Activated CD4-positive, alpha-beta T cell treated with anti-CD3 and anti-CD28 coated beads for 36 hours (primary cell): ENCODE measurements at places on chromosomes 11 and 22. TPM values are rescaled to one million over a fixed set of nuclear protein-coding genes. Genes with fewer than 3 reads are reported as not detected.

Gene ARHGEF17
- total RNA-seq: 0.05 TPM

Gene OR51D1
- total RNA-seq: not detected

Gene RFPL1
- total RNA-seq: not detected

Gene TUBA8
- 1.9 TPM for total RNA-seq

Gene YPEL4
- 0.43 TPM for total RNA-seq

Gene PRR33
- 0.07 TPM for total RNA-seq

Gene ZBTB16
- total RNA-seq: 3.0 TPM

Gene MPEG1
- not detected for total RNA-seq

Gene LYVE1
- not detected for total RNA-seq

GRCh38 chr11:115391598-115391997 is 112.6 kb downstream of the CADM1 start:
- no peak for DNase-seq

GRCh38 chr11:28702871-28703270 is 594.7 kb downstream of the METTL15 start:
- no peak for DNase-seq

DNA sequence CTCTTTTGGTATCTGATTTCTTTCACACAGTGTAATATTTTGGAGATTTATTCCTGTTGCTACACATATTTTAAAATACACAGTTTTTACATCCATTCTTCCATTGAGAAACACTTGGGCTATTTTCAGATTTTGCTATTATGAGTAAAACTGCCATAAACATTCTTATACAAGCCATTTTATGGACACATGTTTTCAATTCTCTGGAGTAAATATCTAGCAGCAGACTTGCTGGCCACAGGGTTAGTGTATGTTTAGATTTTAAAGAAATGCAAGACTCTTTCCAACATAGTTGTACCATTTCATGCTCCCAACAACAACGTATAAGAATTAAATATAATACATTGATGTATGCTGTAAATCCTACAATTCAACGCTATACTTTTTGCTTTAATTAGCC is 360.8 kb upstream of the PITPNB start:
- no peak for DNase-seq

- DNase-seq: peak; percentile 59
These were observed 21.7 kb downstream of the CAVIN3 start for GRCh38 chr11:6298605-6299004.

- no peak for DNase-seq
These were observed 24.8 kb downstream of the ENTHD1 start for GRCh38 chr22:39868741-39869140.

- DNase-seq: no peak
These were observed 15.1 kb downstream of the TMEM184B start for GRCh38 chr22:38257650-38258250.

DNA sequence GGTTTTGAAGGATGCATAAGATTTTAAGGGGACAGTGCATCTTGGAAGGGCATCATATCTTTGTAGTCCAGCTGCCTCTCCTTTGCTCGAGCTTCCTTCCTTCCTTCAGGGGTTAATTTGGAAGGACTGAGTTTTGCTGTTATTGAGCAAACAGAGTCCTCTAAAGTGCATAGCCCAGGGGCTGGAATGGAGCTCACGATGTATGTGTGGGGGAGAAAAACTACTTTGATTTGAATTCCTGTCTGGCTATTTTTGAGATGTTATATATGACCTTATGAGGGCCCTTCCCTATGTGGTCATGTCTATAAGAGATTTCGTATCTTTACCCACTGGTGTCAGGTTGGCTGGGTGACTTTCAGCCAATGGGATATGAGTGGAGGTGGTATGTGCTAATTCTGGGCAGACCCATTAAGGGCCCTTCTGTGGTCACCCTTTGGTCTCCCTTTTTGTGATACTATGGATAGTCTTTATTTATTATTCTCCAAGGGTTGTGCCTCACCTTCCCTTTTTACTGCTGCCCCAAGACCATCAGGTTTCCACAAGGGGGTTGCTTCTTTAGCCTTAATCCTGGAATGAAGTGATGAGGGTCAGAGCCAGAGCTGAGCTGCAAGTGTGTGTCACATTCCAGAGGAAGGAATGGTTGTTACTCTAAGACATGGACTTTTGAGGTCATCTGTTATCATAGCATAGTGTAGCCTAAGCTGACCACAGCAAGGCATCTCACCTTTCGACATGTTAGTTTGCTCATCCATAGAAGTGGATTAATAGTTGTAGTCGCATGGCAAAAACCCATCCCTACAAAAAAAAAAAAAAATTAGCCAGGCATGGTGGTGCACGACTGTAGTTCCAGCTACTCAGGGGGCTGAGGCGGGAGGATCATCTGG is 54.6 kb downstream of the LRRC74B start:
- no peak for DNase-seq

DNA sequence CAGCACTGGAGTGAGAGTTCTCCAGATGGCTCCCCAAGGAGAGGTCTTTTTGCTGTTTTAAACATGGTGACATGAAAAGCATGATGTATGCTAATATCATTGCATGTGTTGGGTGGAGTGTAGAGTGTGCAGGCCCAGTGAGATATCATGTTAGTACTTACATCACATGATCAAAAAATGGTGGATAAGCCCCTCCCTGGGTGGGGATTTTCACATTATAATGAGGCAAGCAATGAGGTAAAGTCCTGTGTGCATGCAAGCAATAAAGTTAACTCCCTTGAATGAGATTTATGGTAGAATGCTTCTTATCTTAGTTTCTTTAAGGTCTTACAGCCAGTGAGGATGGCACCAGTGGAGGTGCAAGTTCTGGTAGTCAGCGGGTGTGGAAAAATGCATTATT is 8.5 kb downstream of the FAM111B start:
- no peak for DNase-seq

DNA sequence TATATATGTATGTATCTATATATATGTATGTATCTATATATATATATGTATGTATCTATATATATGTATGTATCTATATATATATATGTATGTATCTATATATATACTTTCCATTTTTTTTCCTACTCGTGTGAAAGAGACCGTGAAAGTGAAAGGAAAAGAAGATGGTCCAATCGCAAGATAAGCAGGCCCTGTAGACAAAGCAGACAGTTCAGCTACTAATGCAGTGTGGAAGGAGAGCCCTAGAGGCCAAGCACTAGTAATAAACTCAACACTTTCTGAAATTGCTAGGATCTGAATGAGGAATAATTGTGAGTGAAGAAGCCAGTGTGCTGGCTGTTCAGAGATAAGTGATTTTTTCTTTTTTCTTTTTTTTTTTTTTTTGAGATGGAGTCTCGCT is 47.2 kb downstream of the MCHR1 start:
- peak; percentile 23 for DNase-seq

GRCh38 chr11:90124371-90124770 is 10.1 kb upstream of the NAALAD2 start:
- no peak for DNase-seq

DNA sequence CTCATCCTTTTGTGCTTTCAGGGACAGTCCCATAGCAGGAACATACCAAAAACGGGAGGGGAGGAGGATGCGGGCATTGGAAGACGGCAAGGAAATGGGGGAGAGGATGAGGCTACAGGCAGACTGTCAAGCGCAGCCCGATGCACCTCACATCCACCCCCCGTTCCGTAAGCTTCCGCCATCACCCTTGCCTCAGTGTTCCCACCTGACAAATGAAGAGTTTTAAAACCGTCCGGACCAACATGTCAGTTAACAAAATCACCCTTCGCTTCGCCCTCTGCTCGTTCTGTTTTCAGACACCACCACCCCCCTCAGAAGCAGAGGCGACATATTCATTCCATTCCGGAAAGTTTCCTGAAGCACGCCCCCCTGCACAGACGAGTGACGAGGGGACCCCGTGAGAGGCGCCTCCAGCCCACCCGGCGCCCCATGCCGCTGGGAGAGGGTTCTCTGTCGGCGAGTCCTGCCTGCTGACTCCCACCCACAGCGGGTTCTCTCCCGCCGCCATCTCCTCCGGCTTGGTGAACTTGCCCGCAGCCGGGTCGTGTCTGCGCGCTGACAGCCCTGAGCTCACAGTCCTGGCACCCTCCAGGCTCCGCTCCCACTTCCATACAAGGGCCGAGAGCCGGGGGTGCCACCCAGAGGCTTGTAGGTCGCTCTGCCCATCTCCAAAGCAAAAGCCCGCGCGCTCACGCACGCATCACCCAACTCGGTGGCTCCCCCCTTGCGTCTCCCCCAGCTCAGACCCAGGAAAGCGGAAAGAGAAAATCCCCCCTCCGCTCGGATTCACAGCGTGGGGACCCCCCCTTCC is 1.5 kb downstream of the IGSF9B start:
- peak; percentile 81 for DNase-seq

DNA sequence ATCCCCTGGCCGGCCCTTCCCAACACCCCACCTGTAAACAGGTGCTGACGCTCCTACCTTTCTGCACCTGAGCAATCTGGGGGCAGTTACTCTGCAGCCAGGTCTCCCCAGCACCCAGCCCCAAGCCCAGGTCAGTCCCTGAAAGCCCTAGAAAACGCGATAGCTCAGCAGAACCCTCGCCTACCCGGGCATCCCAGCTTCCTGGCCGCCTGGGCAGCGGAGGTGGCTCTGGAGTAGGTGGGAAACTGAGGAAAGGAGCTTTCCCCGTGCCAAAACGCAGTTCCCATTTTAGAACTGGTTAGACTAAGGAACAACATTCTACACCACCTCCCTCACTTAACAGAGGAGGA is 445 bp downstream of the SYTL2 start:
- no peak for DNase-seq

- no peak for DNase-seq
These were observed 35.3 kb upstream of the NECTIN1 start for GRCh38 chr11:119764108-119764868.

GRCh38 chr11:84871116-84871515 is 756.0 kb downstream of the DLG2 start:
- DNase-seq: no peak

GRCh38 chr11:10786451-10786850 is 22.3 kb downstream of the EIF4G2 start:
- DNase-seq: no peak

- DNase-seq: no peak
These were observed 9.5 kb downstream of the HOATZ start for GRCh38 chr11:111524056-111524455.

DNA sequence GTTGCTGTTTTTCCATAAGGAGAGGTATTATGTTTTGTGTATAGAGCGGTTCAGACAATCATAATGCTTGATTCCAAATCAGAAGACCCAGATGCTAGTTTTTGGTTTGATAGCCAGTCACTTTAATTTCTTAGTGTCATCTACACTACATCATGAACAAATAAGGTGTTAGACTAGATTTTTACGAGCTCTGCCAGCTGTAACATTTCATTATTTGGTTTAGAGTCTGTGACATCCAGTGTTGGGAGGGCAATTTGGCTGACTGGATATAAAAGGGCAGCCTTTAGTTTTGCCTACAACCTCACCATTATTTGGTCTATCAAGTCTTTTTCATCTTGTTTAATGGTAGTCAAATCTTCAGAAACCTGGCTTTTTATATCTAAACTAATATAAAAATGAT is 30.2 kb upstream of the FBXO3 start:
- DNase-seq: no peak

GRCh38 chr11:118909619-118910308 is 16.0 kb downstream of the BCL9L start:
- DNase-seq: peak; percentile 35

DNA sequence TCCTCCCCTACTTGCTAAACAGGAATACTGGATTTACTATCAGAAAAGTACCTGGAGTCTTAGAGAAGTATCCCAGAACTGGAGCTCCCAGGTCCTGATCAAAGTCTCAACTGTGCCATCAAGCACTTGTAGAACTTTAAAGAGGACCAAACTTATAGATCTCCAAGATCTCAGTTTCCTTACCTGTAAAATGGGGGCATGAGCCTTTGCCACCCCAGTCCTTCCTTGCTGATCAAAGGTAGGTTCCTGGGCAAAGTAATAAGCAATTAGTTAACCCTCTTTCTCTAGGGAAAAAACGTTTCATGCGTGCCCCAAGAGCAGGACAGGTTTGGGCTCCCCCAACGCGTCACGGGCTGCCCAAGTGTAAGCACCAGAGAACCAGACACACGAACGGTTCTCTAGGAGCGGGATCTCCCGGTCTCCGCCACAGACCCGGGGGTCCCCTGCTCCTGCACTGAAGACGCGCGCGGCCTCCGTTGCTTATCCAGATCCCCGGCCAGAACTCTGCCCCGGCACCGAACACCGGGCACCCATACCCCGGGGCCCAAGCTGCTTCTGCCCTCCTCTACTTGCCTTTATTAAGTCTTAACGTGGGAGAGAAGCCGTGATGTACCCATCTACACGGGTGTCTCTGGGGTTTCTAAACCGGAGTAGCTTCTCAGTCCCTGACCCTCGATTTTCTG is 505 bp downstream of the ZNF214 start:
- peak; percentile 6 for DNase-seq

- no peak for DNase-seq
These were observed 39.6 kb upstream of the CTSC start for GRCh38 chr11:88377144-88377543.

GRCh38 chr11:103714246-103714645 is 322.2 kb upstream of the DDI1 start:
- no peak for DNase-seq

DNA sequence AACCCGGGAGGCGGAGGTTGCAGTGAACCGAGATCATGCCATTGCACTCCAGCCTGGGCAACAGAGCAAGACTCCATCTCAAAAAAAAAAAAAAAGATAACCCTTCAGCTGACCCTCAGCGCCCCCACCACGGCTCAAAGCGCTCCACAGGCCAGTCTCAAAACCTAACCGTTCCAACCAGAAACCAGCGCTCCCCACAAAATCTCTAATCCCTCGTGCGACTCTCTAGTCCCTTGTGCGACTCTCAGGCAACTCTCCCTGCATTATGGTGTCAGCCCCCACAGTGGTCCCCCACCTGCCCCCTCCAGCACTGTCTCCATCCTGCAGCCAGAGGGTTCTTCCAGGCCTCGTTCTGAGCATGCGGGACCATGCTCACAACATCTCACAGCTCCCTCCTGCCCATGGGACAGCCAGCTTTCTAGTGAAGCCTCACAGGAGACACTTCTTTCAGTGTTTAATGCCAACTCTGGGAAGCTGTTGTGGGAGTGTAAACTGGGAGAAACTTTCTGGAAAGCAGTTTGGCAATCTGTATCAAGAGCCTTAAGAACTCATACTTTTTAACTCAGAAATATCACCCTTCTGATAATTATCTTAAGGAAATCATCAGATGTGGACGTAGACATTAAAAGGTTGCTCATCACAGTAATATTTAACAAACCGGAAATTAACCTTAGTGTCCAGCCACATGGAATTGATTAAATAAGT is 4.2 kb upstream of the RASGRP2 start:
- no peak for DNase-seq

GRCh38 chr11:104899226-104899625 is 966 bp upstream of the CASP12 start:
- no peak for DNase-seq

- DNase-seq: no peak
These were observed 590.7 kb downstream of the TBC1D22A start for GRCh38 chr22:47352920-47353700.

DNA sequence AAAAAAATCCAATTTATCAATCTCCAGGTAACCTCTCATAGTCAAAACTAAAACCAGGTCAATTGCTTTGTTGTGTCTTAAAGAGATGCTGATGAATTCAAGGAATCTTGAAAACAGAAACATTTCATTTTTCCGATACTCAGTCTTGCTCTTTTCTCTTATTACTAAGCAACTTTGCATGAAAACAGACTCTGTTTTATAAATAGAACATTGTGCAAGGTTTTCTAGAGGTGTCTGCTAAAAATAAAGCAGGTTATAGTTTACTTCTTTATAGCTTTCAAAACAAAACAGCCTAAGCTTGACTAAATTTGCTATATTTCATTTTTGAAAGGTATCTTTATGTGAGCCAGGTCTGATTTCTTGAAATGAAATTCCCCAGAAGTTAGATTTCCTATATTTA is 109.3 kb downstream of the ARL14EP start:
- DNase-seq: no peak

GRCh38 chr11:29656597-29656996 is 360.2 kb downstream of the KCNA4 start:
- no peak for DNase-seq

- no peak for DNase-seq
These were observed 97.5 kb upstream of the CD82 start for GRCh38 chr11:44467931-44468330.
